Dermis microvascular lymphatic vessel endothelial cell (primary cell): ENCODE measurements at places on chromosomes 11 and 22.

DNA sequence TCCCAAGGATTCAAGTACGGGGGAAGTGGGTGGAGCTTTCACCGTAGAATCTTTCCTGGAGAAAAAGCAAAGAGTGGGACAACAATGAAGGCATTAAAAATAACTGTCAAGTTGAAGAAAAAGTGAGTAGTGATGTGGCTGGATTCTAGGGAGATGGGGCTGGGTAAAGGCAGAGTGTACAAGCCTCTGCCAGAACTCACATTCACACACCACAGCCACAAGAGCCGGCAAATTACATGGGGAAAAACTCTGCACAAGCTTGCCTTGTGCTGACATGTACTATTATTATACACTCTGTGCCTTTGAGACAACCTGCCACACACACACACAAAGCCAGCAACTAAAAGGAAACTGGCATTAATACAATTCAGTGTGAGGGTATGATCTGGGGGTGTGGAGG lies 182.6 kb downstream of the LARGE1 start:
- no peak for DNase-seq

DNA sequence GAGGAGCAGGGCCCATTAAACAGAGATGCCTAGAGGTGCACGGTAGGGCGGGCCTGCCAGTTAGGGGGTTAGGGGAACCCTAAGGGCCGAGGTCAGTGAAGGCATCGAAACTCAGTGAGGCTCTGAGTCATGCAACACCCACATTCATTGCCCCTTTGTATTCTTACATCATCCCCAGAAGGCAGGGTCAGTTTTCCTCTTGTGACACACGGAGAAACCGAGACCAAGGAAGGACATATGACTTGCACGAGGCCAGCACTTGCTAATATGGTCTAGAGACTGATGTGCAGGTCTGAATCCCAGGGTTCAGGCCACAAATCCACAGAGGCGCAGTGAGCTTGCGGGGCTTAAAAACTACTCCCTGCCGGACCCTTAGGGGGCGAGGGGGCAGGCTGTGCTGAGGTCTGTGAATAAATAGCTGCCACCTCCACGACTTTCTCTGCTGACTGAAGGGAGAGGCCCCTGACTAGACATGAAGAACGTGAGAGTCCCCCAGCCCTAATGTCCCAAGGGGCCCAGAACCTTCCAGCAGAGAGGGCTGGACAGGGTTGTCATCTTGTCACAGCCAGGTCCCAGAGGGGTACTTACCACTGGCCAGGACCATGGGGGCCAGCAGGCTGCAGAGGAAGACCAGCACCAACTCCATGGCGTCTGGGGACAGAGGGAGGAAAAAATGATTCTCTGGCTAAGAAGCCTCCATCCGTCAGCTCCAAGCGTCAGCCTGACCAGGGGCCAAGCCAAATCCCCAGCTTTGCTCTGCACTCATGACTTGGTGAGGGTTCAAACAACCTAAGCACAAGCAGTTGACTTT lies 17.8 kb upstream of the FXYD2 start:
- DNase-seq, result no peak

DNA sequence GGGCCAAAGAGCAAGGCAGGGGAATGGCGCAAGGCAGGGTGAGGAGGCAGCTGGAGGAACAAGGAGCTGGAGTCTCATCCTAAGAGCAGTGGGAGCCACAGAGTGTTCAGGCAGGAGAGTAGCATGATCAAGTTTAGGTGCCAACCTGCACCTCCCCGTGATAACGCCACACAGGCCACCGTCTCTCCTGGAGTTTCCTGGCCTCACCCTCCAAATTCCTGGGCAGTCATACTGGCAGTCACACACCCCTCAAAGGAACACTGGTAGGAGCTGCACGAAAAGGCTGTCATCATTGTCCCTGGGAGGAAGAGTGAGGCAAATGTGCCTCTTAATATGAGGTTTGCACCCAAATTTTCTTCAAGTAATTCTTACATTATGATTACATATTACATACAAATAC lies 36.3 kb upstream of the RTL6 start:
- DNase-seq, result no peak

GRCh38 chr22:44916281-44917231 lies 93.2 kb downstream of the PHF21B start:
- no peak for DNase-seq

GRCh38 chr11:111719379-111719778 lies 46.8 kb downstream of the PPP2R1B start:
- DNase-seq, result peak; percentile 52

GRCh38 chr22:25758316-25758715 lies 16.3 kb downstream of the MYO18B start:
- no peak for DNase-seq

GRCh38 chr11:70608568-70609470 lies 210.5 kb downstream of the CTTN start:
- DNase-seq, result no peak

GRCh38 chr11:6402561-6402981 lies 12.3 kb downstream of the SMPD1 start:
- no peak for DNase-seq

- DNase-seq, result no peak
Observed at GRCh38 chr11:75593286-75593915, 31.3 kb downstream of the SERPINH1 start.

GRCh38 chr11:18526130-18526520 lies 617 bp downstream of the TSG101 start:
- DNase-seq, result no peak

- peak; percentile 38 for DNase-seq
Observed at GRCh38 chr22:22770280-22770871, 117.2 kb upstream of the IGLL5 start.

- no peak for DNase-seq
Observed at GRCh38 chr11:2777386-2777785, 77.6 kb upstream of the KCNQ1OT1 start.

- no peak for DNase-seq
Observed at GRCh38 chr11:2815762-2816496, 69.6 kb downstream of the CDKN1C start.

DNA sequence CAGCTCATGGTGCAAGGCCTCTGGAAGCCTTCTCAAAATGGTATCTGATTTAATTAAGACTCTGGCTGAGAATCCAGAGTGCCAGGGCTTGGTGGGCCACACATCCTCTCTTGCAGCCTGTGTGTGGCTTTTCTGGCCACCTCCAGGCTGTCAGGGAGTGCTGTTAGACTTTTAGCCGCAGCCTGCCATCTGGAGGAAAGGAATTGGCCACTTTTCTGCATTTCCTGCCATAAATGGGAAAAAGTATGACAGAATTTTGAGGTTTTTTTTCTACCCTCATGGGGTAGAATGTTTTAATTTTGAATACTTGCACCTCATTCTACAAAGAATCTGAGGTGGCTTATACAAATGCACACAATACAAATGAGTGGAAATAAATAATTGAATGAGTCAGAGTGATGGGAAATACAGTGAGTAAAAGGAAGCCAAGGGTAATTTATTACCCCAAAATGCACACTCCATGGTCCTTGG lies 218.4 kb downstream of the ADAMTS15 start:
- DNase-seq, result no peak

GRCh38 chr11:63896071-63896470 lies 20.9 kb downstream of the RCOR2 start:
- no peak for DNase-seq

DNA sequence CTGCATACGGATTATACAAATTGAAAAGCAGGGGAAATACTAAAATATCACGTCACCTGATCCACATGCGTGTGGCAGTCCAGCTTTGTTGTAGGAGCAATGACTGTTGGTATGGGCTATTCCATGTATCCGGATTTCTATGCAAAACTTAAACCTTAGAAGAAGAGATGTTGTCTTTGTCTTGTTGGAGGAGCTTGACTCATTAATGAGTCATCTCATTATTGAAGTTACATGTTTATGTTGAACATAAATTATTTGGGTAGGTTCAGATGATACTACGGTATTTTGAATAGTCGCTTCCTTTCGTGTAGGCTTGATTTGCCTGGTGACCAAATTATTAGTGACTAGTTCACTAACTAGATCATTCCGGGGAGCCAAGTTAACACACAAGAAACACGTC lies 806 bp upstream of the SAAL1 start:
- no peak for DNase-seq

GRCh38 chr11:129323896-129324502 lies 51.6 kb upstream of the BARX2 start:
- no peak for DNase-seq
